NCI-H748 treated with DMSO at 0.1 percent for 48 hours (cell line): ENCODE measurements at places on chromosomes 5 and 9.

- peak; percentile 25 for DNase-seq
Measured at GRCh38 chr5:41772056-41772455, 98.2 kb downstream of the OXCT1 start.

DNA sequence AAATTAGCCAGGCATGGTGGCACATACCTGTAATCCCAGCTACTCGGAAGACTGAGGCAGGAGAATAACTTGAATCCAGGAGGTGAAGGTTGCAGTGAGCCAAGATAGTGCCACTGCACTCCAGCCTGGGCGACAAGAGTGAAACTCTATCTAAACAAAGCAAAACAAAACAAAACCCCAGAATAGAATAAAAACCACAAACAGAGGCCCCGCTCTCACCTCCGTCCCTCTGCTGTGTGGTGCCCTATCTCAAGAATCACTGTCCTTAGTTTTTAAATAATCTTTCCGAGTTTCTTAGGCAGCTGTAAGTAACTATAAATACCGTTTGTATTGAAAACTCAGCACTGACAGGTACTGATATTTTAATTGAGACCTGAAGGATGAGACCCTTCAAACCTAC, 42.7 kb upstream of the IER5L start:
- no peak for DNase-seq

GRCh38 chr5:121581588-121581987, 270.1 kb upstream of the FTMT start:
- no peak for DNase-seq

- DNase-seq, result no peak
Measured at GRCh38 chr5:149521739-149522685, 29.2 kb downstream of the CSNK1A1 start.

DNA sequence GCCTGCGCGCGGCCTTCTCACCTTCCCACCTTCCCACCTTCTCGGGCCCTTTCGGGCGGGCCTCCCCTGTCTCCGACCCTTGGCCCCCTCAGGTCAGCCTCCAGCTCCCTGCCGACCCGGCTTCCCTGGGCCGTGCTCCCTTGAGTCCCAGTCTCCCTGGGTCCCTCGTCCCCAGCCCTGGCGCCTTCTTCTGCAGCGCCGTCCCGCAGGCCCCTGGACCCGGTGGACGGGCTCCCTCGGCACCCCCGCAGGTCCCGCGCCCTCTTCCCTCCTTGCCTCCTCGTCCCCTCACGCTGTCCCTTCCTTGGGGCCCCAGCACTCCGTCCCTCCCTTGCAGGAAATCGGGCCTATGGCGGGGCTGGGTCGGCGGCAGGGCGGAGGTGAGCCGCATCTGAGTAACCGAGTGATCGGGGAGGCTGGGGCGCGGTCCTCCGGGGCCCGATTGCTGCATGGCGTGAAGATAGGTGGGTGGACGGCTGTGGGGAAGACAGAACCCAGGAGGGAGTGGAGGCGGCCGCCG, 7.6 kb downstream of the ARPC5L start:
- no peak for DNase-seq

- DNase-seq, result no peak
Measured at GRCh38 chr5:66302344-66302743, 158.2 kb downstream of the SREK1 start.

- DNase-seq, result no peak
Measured at GRCh38 chr9:27297050-27297449, at the start of gene EQTN. Gene EQTN, minus strand, starts transcription at chr9:27297150. Its CDS starts 95 bp downstream, at chr9:27297055.

DNA sequence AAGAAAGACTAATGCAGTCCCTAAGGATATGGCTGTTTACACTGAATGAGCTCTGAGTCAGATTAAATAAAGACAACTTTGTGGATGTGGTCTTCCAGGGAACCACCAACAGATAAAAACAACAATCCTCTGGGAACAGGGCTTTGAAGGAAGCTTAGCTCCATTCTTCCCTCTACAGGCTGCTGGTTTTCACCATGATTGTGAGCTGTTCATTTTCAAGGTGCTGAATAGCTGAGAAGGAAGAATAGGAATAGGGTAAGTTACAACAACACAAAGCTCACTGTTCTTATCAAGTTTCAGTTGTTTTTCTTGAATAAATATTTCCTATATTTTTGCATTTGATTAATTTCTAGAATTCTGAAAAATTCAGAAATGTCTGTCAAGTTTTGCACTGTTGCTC, 25.9 kb upstream of the PTAR1 start:
- no peak for DNase-seq

GRCh38 chr9:93137362-93137761, 3.3 kb upstream of the NINJ1 start:
- no peak for DNase-seq
